ENCODE measurements at places on chromosomes 2 and 18.

- DNase-seq, result no peak
Observed at GRCh38 chr2:9652898-9653479, 22.2 kb upstream of the YWHAQ start.

DNA sequence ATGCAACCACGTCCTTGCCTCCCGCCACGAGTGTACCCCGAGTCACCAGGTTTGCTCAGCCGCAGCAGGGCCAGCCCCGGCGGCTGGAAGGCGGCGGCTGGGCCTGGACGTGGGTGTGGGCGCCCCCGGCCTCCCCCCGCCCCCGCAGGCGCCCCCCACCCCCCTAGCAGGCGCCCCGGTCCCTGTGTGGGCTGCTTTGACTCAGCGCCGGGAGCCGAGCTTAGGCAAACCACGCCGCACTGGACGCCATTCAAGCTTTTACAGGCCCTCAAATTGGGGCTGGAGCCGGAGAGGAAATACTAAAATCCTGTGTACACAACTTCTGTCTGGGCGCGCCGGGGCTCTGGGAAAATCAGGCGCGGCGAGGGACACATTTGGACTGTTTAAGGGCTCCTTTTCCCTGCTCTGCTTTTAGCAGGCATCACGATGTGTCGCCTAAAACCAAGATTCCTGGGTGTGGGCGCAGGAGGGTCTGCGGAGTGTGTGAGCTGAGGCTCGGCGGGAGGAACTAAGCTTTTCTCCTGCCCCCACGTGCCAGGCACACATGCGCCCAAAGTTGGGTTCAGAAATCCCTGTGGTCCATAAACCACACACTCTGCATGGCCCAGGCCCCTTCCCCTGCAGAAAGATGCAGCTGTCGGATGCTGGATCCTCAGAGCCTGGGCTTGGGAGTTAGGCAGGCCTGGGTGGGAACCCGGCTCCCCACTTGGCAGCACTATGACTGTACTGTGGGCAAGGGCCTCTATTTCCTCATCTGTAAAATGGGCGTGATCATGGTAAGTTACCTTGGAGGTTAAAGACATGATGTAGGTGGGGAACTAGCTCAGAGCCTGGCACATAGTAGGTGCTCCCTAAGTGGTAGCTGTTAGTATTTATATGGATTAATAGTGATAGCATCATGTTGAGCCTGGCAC is 57.6 kb downstream of the ATOH8 start:
- DNase-seq, result peak; percentile 76

DNA sequence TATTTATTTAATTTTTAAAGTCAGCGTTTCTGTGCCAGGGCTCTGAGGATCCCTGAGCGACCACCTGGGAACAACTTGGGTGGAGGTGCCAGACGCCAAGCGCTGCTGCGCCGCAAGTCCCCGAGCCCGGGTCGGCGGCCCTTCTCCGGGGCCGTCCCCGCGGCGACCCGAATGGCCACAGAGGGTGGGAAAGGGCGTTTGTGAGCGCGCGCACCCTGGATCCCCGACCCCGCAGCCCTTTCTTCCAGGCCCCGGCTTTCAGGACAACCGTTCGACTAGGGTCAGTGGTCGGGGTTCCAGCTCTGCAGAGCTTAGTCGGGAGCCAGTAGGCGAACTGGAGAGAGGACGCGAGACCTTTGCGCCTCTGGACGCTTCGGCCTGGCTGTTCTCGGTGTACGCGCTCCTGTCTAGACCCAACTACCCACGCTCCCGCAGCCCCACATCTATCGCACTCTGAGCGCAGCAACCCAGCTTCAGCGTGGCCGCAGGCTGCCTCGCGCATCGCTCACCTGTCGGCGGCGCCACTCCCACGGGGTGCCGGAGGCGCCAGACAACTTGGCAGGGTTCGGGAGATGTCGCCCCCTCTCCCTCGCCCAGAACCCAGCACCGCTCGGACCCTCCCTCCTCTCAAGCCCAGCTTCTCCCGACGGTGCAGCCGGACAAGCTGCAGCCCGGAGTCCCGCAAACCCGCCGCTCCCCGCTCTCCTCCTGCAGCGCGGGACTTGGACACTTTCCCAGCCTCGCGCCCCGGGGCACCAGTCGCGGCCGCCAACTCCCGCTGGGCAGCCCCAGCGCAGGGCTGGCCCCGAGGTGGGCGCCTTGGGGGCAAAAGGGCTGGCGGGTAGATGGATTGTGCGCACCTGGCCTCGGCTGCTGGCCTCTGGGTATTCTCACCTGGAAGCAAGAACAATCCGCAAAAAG is 758 bp downstream of the LYPD1 start:
- no peak for DNase-seq

DNA sequence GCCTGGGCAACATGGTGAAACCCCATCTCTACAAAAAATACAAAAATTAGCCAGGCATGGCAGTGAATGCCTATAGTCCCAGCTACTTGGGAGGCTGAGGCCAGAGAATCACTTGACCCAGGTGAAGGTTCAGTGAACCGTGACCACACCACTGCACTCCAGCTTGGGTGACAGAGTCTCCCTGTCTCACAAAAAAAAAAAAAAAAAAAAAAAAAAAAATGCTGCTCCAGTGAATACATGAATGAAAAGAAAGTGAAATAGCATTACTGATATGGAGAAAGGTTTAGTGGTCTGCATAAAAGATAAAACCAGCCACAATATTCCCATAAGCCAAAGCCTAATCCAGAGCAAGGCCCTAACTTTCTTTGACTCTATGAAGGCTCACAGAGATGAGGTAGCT is 44.5 kb downstream of the METTL8 start:
- DNase-seq, result no peak

DNA sequence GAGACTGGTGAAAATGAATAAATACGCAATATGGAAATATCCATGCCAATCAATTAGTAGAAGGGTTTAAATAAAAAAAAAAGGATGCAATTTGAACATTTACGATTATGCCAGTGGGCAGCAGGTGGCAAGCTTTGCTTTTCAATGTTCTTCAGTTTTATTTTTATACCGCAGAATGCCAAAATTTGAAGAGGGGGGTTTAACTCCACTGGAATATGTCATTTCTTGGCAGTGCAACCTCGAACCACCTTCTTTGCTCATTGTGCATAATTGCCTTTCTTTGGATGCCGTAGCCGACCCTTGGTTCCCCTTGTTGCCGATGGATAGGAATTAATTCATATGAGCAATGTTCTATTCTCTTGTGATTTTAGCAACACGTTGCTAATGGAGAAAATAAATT is 88.0 kb downstream of the LTBP1 start:
- peak; percentile 73 for DNase-seq

DNA sequence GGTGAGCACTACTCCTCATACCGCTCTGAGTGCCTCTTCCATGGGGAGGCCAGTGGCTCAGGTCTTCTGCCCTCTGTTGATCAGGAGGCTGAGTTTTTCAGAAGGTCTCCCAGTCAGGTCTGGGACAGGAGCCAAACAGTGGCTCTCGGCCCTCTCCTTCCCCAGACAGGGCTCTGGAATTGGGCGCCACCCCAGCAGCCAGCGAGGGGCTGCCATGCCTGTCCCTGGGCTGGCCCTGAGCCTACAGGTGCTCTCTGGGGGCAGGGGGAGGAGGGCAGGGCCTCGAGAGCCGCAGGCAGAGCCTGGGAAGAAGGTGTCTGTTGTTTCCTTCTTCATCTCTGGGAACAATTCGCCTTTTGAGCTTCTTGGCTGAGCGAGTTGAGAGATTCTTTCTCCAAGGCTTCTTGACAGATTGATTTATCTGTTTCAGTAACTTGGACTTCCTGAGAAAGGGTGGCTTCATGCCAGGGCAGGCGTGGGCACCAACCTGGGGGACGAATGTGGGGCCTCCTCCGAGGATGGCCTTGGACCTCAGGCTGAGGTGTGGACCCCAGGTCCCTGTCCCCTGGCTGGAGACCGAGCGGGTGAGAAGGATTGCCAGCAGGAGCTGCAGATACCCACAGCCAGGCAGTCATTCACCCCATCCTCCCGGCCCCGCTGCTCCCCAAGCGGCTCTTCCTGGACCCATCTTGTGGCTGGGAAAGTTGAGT is 64.7 kb upstream of the GLI2 start:
- DNase-seq, result no peak

DNA sequence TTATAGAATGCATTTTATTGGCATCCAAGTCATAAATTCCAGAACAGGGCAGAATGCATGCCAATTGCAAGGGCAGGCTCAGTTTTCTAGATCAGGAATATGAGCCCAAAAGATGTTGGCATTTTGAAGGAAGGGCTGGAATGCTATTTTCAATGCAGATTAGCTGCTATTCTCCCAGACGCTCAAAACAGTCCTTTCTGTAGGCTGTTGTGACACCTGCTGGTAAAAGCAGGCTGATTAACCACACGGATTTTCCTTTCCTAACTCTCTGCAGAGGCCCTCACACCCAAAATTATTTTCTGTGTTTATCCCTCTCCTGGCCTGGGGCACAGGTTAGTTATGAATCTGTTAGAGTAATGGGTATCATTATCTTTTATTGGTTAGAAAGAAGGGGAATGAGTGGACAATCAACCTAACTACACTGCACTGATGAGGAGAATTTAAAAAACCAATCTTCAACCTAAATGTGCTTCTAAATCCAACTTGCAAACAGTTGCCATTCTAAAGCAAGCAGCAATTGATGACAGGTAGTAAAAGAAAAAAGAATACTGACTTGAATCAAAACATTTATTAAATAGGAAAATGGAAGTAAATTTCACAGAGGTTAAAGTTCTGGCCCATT is 94.0 kb downstream of the PLA2R1 start:
- peak; percentile 89 for DNase-seq

GRCh38 chr18:41655074-41655473 is 300.0 kb upstream of the PIK3C3 start:
- DNase-seq, result peak; percentile 74

GRCh38 chr2:12915787-12916186 is 199.1 kb downstream of the TRIB2 start:
- DNase-seq, result peak; percentile 51

DNA sequence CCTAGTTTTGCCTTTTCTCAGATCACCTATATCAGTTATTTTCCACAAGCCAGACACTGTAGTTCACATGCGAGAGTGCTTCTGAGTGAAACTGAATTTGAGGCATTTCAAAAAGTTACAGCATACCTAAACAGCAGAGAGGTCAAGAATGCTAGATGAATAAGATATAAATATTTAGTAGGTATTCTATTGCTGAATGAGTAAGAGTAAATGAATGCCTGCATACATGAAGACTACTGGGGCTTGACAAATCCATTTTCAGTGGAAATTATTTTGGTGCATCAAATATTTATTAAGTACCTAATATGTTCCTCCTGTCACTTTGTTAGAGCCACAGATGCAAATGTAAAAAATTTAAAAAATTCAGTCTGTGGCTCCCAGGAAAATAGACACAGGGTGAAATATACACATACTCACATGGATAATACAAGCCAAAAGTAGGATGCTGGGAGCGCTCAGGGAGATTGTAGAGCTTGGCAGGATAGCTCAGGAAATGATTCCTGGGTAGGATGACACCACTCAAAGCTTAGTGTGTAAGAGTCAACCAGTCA is 27.6 kb upstream of the CDC42EP3 start:
- DNase-seq, result peak; percentile 55

GRCh38 chr2:188235364-188235763 is 56.3 kb upstream of the GULP1 start:
- no peak for DNase-seq

GRCh38 chr2:145412155-145412554 is 892.2 kb upstream of the ZEB2 start:
- DNase-seq, result no peak

DNA sequence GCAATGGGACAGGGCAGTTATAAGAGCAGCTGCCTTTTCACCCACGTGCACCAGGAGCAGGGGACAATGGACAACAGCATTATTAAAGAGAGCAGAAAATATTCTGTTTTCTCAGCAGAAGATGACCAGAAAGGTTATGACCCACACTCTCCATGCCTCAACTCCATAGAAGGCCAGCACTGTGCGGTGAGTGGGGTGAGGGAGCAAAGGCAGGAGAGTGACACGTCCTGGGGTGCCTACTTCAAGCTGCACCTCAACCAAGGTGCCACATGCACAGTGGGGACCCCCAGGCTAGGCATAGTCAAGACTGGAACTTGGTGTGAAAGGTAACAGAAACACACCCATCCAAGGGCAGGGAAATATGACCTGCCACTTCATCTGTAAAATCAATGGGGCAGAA is 50.4 kb downstream of the POLR1A start:
- DNase-seq, result no peak

DNA sequence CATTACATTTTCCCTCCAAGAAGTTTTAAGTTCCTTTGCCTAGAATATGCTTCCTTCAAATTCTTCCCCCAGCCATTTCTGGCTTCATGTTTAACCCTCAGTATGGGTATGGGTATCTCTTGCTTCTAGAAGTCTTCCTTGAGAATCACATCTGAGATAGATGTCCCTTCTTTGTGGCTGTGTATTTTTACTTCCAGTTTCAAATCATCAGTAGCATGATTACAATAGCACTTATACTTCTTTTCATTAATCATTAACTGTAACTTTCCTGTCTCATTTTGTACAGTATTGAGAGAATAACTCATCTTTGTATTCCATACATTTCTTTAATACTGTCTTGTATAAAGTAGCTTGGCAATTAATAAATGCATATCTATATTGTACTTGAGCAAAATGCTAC is 17.3 kb upstream of the PDE1A start:
- no peak for DNase-seq

DNA sequence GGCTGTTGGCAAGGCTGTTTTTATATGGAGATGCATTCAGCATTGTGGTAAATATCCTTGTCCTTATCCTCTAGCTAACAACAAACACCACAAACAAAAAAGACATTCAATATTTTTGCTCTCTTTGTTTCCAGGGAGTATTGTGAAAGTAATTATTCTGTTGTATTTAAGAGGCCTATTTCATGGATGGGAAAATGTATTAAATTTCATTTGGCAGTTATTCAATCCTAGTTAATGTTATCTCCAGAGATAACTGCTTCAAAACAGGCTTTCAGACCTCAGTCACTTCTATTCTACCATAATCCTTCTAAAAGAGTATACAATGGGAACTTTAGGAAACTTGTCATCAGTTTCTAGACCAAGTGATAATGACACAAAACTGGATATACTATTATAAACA is 280.5 kb upstream of the CCDC68 start:
- no peak for DNase-seq

GRCh38 chr2:106061611-106062349 is 132.3 kb downstream of the UXS1 start:
- no peak for DNase-seq

GRCh38 chr18:48825101-48825745 is 125.5 kb downstream of the SMAD7 start:
- DNase-seq, result peak; percentile 82

DNA sequence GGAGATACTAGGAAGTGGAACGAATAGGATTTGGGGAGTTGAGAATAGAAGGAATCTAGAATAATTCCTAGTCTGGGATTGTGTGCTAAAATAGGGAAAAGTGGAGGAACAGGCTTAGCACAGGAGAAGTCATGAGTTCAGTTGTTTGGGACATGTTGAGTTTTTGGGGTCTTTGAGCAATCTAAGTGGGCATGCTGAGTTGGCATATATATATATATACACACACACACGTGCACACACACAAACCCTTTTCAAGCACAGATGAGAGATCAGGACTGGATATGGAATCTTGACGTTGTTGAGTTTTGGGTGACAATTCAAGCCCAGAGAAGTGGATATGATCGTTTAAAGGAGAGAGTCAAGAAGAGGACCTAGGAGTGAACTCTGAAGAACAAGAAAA is 168.2 kb upstream of the CHST9 start:
- DNase-seq, result no peak

Measured in adipocyte (in vitro differentiated cells).